Activated naive CD8-positive, alpha-beta T cell treated with anti-CD3 and anti-CD28 coated beads, Interleukin-2, amount 10 ng/mL, durations not matched to agents 7 days and 5 days (primary cell): ENCODE measurements at places on chromosomes 3 and 15.
A peak's percentile ranks its signal among the peaks of the same experiment; 100 is the strongest.

- DNase-seq = no peak
These were observed 270.5 kb upstream of the PROK2 start for GRCh38 chr3:72055436-72055835.

GRCh38 chr3:85912980-85913379 lies 954.2 kb downstream of the CADM2 start:
- DNase-seq = no peak

DNA sequence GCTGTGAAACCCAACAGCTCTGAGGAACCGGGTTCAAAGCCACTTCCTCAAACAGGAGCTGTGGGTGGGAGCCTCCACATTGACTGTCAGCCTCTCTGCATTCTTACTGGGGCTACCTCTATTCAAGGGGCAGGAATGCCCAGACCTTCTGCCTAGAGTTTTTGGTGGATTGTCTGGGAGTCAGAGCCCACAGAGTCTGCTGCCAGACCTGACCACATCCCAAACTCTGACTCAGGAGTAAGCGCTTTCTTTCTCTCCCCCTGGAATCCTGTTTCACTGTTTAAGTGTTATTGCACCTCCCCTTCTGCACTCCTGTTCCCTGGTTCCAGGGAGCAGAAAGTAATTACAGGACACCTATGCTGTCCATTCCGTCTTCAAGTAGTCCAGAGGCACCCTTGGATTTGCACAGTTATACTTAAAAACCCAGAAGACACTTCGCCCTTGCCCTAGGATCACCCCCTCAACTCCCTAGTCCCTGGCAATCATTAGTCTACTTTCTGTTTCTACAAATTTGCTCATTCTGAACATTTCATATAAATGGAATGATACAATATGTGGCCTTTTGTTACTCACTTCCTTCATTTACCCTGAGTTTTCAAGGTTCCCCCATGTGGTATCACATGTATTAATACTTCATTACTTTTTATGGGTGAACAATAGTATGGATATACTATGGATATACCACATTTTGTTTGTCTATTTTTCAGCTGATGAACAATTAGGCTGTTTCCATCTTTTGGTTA lies 37.9 kb upstream of the TJP1 start:
- DNase-seq = no peak

- no peak for DNase-seq
These were observed 35.7 kb upstream of the APEH start for GRCh38 chr3:49638445-49638844.

DNA sequence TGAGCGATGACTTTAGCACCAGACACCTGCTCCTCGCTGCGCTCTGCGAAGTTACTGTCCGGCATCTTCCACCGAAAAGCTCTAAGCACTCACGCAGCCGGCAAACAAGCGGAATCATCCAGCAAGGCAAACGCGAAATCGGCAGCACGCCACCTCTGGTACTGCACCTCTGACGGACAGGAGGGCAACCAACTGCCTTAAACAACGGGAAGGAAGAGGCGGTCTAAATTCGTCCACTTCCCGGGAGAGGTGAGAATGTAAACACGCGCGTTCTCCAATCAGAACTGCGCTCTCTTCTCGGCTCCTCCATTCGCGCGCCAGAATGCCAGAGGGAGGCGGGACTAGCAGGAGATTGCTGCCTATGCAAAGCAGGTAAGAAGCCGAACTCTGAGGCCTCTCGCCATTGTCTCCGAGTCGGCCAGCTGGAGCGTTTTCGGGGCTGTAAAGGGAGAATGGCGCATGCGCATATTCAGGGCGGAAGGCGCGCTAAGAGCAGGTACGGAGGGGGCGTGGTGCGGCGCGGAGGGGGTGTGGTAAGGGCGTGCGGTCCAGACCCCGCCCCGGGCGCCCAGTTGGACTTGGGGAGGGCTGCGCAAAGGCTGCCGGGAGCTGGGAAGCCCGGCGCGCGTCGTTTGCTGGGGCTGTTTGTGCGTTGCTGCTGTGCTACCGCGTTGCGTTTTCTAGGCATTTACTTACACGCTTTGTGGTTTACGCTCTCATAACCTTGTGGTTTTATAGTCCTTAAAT lies at the start of the genes BTD and HACL1:
TSS of gene BTD (plus strand) at position 347 of the 747 bp plus-strand sequence. CDS start 33,695 bp downstream, outside the sequence.
TSS of gene HACL1 (minus strand) at position 171 of the 747 bp plus-strand sequence. CDS start at position 65, 106 bp downstream.
- DNase-seq = peak; percentile 97
